ENCODE measurements at places on chromosomes 7 and 10.

DNA sequence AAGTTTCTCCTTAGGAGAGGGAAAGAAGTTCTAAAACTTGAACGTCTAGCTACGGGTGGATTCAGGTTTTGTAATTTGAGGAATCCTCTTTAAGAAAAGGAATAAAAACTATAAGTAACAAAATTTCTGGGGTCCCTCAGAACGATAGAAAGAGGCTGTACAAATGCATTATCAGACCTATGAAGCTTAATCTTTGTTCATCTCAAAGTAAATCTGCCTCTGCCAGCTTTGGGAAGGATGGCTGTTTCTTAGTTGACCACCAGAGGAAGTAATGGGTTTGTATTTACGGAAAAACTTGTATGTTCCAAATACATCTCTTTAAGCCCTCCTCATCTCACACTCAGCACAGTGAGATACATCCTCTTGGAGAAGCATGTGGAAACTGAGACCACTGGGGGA, 864 bp downstream of the PSTK start:
- DNase-seq, result no peak

DNA sequence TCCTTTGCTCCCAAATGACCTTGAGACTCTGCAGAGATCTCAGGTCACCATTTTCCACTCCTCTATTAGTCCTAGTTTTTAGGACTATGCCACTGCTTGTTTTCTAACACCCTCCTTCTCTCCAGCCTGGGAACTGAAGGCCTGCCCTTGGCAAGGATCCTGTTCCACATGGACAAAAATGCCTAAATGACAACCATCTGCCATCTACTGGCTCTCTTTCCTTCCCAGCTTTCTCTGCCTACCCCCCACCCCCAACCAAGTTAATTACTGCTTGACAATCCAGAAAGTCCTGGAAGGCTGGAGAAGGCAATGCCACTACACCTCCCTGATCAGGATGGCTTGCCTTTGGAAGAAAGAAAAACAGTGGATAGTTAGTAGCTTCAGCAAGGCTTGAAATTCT, 44.8 kb upstream of the SP8 start:
- DNase-seq, result no peak

DNA sequence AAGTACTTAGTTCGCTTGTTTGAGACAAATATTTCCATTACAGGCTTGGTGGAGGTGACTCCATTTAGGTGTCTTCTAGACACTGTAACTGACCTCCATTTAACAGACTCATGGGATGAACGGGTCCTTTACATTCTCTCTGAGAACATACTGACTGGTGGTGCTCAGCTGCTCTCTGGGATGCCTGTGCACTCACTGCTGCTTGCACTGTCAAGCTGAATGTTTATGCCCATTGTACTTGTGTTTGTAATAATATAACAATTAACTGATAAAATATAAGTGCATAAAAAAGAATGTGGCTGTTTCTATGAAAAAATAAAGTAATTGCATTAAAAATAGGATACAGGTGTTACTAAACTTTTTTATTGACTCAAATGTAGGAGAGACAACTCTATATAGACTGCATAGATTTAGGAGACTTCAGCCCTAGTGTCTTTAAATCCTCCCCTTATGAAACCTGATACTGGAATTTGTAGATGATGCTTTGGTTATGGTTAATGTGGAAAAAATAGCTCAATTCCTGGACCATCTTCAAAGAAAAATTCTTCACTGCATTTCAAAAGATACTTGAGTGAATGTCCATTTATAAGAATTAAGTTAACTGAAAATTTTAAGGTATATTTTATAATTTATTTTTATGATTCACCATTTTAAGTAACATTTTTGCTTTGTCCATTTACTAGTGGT, 85.4 kb downstream of the CDK14 start:
- DNase-seq, result no peak

GRCh38 chr10:73506491-73506890, 10.7 kb upstream of the PPP3CB start:
- DNase-seq, result no peak
